Endothelial cell of umbilical vein (primary cell): ENCODE measurements at places on chromosomes 13 and 19. TPM values are rescaled to one million over a fixed set of nuclear protein-coding genes. Genes with fewer than 3 reads are reported as not detected.

The CCDC70 gene
- not detected in 2 replicates for polyA plus RNA-seq

DNA sequence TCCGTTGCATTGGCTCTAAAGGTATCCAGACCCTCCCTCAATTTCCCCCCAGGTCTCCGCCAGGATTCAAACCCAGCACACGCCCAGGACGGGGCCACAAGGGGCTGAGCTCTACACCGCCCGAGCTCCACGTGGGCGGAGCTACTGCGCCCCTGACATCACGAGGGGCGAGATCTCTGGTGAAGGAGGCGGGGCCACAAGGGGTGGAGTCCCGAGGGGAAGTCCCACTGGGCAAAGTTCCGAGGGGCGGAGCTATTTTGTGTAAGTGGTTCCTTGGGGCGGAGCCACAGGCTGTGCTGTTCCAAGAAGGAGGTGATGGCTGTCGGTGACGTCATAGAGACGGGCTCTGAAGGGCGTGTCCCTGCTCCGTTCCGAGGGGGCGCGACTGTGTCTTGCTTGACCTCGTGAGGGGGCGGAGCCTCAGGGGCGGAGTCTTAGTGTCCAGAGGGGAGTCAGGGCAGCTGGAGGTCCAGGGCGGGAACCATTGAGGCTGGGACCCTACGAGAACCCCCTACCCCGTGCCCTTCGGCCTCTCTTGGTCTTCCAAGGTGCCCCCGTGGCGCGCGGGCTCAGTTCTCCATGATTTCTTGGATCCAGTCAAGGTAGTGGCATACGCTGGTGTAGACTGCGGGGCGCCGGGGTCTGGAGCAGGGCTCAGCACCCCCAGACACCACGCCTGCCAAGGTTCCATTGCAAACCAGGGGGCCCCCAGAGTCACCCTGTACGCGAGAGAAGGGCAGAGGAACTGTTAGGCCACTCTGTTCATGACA lies 1.3 kb upstream of the KLK8 start:
- H3K4me3 ChIP-seq, result no peak overlapping the region
- no peaks in the 10 kb centered on the region for H3K27me3 ChIP-seq
- no peaks in the 10 kb centered on the region for H3K4me1 ChIP-seq
- DNase-seq, result no peak

DNA sequence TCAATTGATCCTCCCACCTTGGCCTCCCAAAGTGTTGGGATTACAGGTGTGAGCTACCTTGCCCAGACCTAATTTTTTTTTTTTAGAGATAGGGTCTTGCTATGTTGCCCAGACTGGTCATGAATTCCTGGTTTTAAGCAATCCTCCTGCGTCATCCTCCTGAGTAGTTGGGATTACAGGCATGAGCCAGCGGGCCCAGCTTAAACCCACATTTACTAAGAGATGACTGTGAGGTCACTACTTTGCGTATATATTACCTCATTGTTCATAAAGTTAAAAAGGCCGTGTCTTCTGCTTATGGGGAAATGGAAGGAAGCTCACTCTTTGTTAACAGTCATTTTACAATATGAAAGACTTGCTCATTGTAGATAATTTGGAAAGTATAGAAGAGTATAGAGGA lies 39.6 kb upstream of the C1QTNF9 start:
- no peak overlapping the region for H3K27ac ChIP-seq
- H3K4me1 ChIP-seq, result peaks cover 22% of the 10 kb centered on the region
- H3K27me3 ChIP-seq, result no peaks in the 10 kb centered on the region
- DNase-seq, result no peak
- H3K4me3 ChIP-seq, result no peak overlapping the region

The NCR1 gene
- polyA plus RNA-seq, result 0.22 and 0.76 TPM in 2 replicates
